Progenitor cell of endocrine pancreas (in vitro differentiated cells): ENCODE measurements at places on chromosomes 7 and 10.

- DNase-seq, result no peak
These were observed 100.4 kb downstream of the ARID5B start for GRCh38 chr10:62001898-62002297.

DNA sequence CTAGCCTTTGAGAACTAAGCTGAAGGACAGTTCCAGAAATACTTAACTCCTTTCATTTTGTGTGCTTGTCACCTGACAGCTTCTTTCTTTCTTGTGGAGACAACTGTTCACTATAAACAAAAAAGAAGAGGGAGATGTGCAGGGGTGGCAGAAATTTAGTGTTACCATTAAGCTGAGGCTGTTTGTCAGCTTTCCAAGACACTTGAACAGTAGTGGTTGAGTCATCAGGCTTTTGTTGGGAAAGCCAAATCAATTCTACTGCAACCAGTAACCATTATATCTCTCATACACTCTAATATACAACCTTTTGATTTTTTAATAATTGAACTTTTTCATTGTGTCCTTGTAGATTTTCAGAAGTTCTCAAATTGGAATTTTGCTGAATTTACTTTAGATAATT lies 75.3 kb downstream of the POLL start:
- DNase-seq, result no peak

GRCh38 chr7:106592282-106593027 lies 68.5 kb downstream of the CCDC71L start:
- no peak for DNase-seq

GRCh38 chr10:19902456-19902855 lies 86.2 kb downstream of the PLXDC2 start:
- DNase-seq, result no peak

GRCh38 chr10:124734311-124735166 lies 9.6 kb downstream of the FAM53B start:
- no peak for DNase-seq

- DNase-seq, result no peak
These were observed 116.3 kb downstream of the RNLS start for GRCh38 chr10:88466786-88467185.

GRCh38 chr10:17805921-17806577 lies 3.1 kb upstream of the MRC1 start:
- DNase-seq, result no peak

GRCh38 chr10:6755781-6756460 lies 175.8 kb upstream of the PRKCQ start:
- no peak for DNase-seq

GRCh38 chr10:94092848-94093247 lies 99.1 kb downstream of the PLCE1 start:
- DNase-seq, result no peak

DNA sequence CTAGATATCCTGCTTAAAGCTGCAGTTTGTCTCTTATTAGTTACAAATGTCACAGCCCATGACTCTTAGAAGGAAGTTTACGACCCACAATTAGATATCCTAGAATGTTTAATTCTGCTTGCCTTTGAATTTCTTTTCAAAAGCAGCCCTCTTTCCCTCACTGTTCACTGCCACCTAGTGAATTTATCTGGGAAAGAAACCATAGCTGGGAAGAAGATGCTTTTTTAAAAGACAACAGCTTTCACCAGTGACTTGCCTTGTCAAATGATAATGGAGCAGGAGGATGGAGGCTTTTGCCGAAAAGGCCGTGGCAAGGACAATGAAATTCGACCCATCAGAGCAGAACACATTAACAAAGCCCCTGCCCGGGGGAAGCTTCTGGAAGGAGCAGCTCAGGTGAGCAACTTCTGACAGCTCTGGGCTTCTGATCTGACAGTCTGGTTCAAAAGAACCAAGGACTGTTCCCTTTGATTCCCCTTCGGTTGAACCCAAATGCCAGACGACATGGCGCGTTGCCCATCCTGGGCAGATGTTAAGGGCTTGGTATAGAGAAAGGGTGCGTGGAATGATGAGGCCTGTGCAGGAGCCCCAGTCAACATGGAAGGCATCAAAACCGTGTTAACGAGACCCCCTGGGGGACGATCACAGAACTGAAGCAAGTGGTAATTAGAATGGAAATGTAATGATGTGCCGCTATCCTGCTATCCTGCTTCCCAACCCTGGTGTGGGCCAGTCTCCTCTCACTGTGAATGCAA lies 236.8 kb downstream of the FRMD4A start:
- no peak for DNase-seq

DNA sequence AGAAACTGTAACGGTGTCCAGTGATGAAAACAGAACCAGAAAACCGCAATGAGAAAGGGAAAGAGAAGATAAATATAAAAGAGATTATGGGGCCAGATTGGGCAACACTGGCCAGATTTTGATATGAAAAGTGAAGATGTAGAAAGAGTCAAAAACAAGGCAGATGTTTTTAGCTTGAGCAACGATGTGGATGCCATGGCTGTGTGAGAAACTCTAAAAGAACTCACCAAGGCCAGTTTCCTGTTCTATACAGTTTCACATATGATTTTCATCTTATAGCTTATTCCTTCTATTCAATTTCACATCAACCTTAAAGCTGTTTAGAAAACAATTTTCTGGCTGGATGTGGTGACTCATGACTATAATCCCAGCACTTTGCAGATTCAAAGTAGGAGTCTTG lies 36.3 kb downstream of the CSTF2T start:
- DNase-seq, result no peak

DNA sequence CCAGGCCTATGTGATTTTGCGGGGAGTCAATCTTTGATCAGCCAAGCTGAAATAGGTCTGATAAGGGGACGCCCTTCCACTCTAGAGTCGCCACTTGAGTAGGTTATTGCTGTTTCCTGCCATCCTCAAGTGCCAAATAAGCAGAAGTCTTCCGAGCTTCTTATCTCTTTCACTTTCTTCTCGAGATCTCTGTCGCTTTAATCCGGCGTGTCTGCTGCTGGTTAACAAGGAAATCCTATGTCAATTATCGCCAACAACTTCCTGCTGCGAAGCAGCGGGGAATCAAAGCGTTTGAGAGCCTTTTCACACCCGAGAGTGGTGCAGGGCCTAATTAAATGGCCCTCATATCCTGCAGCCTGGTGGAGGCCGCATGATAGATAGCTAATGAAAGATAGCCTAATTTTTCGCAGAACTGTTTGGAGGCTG lies 215.9 kb downstream of the RAB11FIP2 start:
- DNase-seq, result no peak

GRCh38 chr7:125316466-125316865 lies 386.8 kb upstream of the POT1 start:
- peak; percentile 27 for DNase-seq

DNA sequence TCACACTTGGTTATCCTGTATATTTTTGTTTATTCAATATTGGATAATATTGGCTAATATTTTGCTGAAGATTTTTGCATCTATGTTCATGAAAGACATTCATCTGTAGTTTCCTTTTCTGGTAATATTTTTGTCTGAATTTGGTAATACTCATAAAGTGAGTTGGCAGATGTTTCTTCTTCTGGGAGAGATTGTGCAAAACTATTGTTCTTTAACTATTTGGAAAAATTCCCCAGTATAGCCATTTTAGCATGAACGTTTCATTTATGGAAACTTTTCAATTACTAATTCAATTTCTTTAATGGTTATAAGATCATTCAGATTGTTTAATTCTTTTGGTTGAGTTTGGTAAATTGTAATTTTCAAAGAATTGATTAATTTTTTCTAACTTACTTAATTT lies 560.8 kb upstream of the FZD8 start:
- no peak for DNase-seq

DNA sequence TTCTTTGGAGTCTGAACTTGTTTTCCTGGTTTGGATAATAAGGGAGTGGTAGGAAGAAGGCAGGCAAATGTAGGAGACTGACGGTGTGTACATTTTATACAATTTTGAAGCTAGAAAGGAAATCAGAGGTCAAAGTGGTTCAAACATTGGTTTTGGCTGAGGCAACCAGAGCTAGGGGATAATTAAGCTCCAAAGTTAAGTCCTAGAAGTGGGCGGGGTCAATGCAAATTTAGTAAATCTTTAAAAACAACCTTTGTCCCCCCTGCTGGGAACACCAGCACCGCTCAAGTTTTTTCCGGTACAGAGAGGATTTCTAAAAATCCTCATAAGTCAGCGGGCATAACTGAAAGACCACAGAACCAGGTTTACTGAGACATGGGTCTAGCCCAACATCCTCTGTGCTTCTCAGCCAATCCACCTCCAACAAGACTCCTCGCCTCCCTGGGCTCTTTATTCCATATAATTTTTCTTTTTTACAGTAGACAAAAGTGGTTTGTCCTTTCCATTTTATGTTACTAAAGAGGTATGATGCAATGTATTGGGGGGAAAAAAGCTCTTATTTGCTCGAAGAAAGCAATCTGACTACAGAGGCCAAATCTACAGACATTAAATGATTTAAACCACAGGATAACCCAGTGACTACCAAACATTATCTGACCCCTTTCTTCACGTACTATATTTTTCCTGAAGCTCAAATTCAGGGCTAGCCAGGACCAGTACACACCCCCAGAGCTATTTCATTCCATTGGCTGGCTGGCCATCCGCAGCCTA lies 1.6 kb downstream of the GLUD1 start:
- no peak for DNase-seq

DNA sequence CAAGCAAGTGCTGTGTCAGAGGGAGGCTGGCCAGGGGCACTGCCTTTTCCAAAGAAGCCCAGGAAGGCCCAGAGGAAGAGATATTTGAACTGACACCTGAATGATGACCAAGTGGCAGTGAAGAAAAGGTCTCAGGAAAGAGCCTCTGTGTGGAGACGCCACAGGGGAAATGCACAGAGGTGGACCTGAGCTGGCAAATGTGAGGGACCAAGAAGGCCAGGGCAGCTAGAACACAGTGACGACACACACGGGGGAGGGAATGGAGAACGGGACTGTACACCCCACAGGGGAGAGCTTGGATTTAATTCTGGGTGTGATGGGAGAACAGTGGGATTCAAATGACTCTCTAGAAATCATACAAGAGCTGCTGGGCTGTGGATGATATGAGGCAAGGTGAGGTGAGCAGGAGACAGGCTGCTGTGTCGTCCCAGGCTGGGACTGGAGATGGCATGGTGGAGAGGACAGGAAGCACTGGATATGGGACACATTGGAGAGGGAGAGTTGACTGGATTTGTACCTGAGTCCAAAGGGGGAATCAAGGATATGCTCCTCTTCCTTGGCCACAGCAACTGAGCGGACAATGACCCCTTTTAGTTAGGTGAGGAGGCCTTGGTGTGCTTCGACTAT lies 84.2 kb upstream of the DDC start:
- no peak for DNase-seq

DNA sequence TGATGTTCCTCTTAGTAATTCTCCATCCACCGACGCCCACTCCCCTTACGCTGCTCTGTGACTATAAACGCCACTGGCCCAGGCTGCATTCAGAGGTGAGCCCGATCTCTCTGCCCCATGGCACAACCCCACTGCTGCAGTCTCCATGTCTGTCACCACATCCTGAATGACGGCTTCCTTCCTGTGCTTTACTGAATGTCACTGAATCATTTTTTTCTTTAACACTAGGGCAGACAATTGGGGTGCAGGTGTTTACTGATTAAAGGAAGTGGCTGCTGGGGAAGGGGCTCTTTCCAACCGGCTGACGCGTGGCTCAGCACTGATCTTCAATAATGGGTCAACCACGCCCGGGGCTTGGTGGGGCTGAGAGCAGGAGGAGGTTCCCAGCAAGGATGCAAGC lies 208.3 kb downstream of the USP6NL start:
- DNase-seq, result no peak

DNA sequence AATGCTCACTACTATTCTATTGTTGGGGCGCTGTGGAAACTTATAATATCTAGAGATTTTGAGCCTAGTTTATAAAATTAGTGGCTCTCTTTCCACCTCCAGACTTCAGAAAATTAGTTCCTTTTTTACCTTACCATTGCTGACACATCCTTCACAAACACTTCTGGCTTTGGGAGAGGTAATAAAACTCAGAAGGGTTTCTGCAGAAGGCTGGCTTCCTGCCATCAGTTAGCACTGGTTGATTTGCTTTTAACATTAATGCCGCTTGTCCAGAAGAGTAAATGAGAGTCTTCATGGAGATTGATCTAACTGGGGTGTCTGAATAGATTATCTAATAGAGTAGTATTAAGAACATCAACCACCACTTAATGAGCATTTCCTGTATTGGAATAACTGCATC lies 20.3 kb downstream of the ACSM6 start:
- no peak for DNase-seq

- DNase-seq, result no peak
These were observed 200.6 kb downstream of the CHCHD3 start for GRCh38 chr7:132881317-132881716.

DNA sequence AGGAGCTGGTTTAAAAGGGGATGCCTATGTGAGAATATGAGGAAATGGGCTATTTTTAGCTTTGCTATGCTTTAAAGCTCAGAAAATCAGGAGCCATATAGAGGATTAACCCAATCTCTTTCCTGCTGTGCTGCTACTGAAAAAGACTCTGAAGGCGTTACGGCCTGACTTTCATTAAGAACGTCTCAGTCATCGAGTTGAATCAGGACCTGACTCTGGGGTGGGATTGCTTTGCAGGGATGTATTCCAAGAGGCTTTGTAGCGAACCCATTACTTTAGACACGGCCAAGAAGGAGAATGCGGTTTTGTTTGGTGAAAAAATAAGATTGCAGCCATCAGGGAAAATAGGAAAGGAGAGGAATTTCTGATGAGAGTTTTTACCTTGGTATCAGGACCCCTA lies 426.9 kb downstream of the CCSER2 start:
- DNase-seq, result no peak

GRCh38 chr7:4227105-4228010 lies 454.7 kb upstream of the FOXK1 start:
- no peak for DNase-seq

DNA sequence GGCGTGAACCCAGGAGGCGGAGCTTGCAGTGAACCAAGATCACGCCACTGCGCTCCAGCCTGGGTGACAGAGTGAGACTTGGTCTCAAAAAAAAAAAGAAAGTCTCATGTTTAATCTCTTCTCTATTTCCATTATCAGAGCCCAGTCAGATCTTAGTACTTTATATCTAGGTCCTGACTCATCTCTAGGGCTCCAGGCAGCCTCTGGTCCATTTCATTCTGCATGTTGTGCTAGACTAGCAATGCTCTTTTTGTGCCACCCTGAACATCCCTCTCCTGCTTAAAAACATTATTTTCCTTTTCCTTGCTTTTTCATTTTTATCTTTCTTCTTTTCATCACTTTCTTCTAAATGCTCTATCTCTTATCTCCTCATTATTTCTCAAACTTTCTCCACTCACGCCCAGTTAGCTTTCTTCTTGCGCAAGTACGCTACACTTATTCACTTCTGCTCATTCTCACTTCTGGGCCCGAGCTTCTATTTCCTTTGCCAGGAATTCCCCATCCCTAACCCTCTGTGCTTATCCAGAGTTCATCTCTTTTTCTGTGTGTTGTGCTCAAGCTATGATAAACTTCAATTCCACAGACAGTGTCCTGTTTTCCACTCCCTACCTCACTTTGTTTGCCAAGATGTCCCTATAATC lies 63.9 kb downstream of the BTAF1 start:
- no peak for DNase-seq
